D721Med (cell line): ENCODE measurements at places on chromosomes 5 and 9.

- no peak for DNase-seq
Measured at GRCh38 chr9:92467511-92467910, 14.8 kb downstream of the ASPN start.

DNA sequence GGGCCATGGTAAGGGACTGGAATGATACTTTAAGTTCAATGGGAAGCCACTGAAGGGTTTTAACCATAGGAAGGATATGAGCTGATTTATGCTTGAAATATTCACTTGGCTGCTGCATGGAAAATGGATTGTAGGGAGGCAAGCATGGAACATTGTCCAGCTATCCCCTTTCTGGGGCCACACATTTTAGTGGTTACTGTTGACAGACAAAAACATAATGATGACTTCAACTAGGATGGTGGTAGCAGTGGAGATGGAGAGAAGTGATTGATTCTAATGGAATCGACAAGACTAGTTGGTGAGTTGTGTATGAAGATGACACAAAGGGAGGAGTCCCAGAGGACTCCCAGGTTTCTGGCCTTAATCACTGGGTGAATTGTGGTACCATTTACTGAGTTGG is 6.2 kb upstream of the FCHSD1 start:
- no peak for DNase-seq

- no peak for DNase-seq
Measured at GRCh38 chr5:124399426-124399961, 346.9 kb downstream of the ZNF608 start.

DNA sequence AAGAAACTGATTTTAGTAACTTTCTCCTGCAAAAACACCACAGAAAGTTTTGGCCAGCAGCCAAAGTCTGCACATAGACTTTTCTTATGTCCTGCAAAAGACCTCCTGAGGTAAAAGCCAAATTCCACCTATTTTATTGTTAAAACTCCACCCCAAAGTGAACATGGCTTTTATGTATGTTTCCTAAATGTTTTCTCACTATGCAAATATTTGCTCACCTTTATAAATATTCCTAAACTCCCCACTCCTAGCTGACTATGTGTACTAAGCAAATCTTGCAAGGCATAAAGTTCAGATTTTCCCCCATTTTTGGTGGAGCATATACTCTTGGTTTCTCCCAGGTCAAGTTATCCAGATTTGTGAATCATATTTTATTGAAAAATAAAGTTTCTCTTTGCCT is 446.2 kb downstream of the DNAH5 start:
- no peak for DNase-seq

GRCh38 chr5:96247097-96247701 is 185.8 kb downstream of the PCSK1 start:
- DNase-seq: no peak

- DNase-seq: peak; percentile 87
Measured at GRCh38 chr9:34611811-34612787, at the start of gene RPP25L. Gene RPP25L (minus strand): TSS chr9:34612097. CDS start chr9:34611296, 801 bp downstream.

DNA sequence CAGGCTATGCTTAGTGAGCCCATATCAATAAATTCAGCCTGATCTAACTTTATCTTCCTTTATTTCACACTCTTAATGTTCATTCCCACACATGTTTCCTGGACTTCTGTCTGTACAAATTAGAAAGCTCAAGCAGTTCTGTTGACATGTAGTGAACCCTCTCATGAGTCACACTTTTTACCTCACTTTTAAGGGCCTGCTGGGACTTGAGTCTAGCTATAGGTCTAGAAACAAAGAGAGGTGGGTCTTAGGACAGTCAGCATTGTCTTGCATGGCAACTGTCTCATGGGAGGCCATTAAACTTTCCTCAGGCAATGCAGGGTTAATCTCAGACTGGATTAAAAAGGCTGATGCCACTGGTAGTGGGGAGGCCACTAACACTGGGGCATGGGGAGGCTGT is 8.6 kb upstream of the CCNH start:
- DNase-seq: no peak

DNA sequence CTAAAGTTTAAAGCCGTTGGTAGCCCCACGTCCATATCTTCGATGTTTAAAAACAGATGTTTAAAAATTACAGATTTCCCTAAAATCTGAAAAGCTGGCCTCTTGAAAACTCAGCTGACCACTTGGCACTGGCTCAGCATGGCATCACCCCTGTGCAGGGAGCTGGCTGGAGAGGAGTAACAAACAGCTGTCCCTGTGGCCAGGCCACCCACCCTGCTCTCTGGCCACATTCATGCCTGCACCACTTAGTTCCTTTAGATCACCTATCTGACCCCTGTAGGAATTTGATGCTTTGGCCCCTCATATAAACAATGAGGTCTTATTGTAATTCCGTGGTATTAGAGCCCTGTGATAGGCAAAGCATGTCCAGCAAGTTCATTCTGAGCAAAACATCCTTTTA is 107.5 kb downstream of the FRMD3 start:
- no peak for DNase-seq

DNA sequence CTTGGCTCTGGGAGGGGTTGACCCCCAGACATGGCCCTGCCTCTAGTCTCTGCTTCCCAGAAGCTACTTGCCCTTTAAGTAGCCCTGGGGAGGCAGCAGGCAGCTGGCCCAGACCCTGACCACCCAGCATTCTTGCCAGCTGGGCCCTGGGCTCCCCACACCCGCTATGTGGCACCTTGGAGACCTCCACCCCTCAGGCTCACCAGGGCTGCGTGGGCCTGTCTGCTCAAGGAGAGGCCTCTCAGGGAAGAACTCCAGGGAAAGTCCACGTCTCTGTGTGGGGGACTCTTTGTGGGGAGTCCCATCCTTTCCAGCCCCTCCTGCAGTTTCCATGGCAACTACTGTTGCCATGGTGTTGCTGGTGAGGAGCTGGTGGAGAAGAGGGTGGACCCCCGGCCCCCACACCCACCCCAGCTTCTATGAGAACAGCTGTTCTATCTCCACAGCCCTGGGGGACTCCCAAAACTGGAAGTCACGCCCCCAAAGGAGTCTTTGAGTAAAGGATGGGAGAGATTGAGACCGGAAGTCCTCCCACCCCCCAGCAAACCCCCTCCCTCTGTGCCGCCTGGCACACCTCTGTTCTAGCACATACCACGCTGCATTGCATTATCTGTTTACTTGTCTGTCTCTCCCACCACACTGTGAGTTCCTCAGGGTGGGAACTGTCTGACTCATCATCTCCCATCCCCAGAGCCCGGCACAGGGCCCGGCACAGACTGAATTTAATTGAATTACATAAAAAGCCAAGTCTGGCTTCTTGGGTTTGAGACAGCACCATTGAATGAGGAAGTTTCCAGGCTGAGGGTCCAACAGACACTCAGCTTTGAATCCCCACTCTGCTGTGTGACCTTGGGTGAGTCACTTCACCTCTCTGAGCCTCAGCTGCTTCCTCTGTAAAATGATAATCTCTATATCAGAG is 12.6 kb downstream of the DNM1 start:
- no peak for DNase-seq
